ENCODE measurements at places on chromosomes 7 and 10. TPM values are rescaled to one million over a fixed set of nuclear protein-coding genes. Genes with fewer than 3 reads are reported as not detected.

CXCL12 gene
- 144 TPM for total RNA-seq

CYP3A4 gene
- total RNA-seq, result not detected

STRA8 gene
- not detected for total RNA-seq

SPOCK2 gene
- total RNA-seq, result 10.4 TPM

PRKCQ gene
- 0.16 TPM for total RNA-seq

SEMA3C gene
- total RNA-seq, result 67.8 TPM

CALD1 gene
- total RNA-seq, result 99.1 TPM

NPS gene
- not detected for total RNA-seq

NAT16 gene
- total RNA-seq, result not detected

NFKB2 gene
- 15.1 TPM for total RNA-seq

ALOX5 gene
- total RNA-seq, result 7.3 TPM

MRLN gene
- total RNA-seq, result not detected

LAMB1 gene
- total RNA-seq, result 83.2 TPM

ECHDC3 gene
- 101 TPM for total RNA-seq

CYP2E1 gene
- 0.89 TPM for total RNA-seq

INTS15 gene
- total RNA-seq, result 15.9 TPM

DENND2A gene
- total RNA-seq, result 15.0 TPM

All from Right ventricle myocardium inferior (tissue), 1 donor.